T-helper 17 cell (primary cell): ENCODE measurements at places on chromosomes 1 and 21. TPM values are rescaled to one million over a fixed set of nuclear protein-coding genes. Genes with fewer than 3 reads are reported as not detected.

ECM1 gene
- 0.70 TPM for total RNA-seq

GRCh38 chr1:89739013-89739843 lies 81.6 kb upstream of the LRRC8D start:
- H3K27me3 ChIP-seq, result no peaks in the 10 kb centered on the region
- no peaks in the 10 kb centered on the region for H3K36me3 ChIP-seq
- peak overlapping the region; percentile 63 for H3K4me3 ChIP-seq
- peak overlapping the region; percentile 95 for H3K27ac ChIP-seq
- no peak for DNase-seq
- peaks cover 33% of the 10 kb centered on the region for H3K4me1 ChIP-seq

- H3K36me3 ChIP-seq, result no peaks in the 10 kb centered on the region
- H3K4me3 ChIP-seq, result no peak overlapping the region
These were observed 171.1 kb upstream of the LHX8 start for GRCh38 chr1:74963120-74963519.

GRCh38 chr1:61265665-61266064 lies 183.3 kb downstream of the NFIA start:
- DNase-seq, result no peak
- H3K27ac ChIP-seq, result no peak overlapping the region
- H3K4me3 ChIP-seq, result no peak overlapping the region
- peaks cover 4% of the 10 kb centered on the region for H3K27me3 ChIP-seq
- H3K4me1 ChIP-seq, result peaks cover 9% of the 10 kb centered on the region
- peaks cover 2% of the 10 kb centered on the region for H3K36me3 ChIP-seq

DNA sequence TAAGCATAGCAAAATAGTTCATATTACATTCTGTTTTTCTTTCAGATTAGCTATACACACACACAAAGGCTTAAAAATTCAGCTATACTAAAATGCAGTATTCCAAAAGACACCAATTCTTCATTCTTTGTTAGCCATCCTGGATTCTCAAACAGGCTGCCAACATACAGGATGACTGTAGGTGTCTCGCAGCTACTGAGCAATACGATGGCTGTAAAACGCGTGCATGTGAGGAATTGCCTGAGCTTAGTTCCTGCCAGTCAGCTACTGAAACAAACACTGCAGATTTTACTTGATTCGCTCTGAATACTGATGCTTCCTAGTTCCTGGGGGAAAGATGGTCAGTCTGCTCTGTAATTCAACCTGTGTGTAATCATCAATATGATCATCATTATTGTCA lies 24.7 kb upstream of the HMGN1 start:
- peaks cover 15% of the 10 kb centered on the region for H3K27me3 ChIP-seq
- no peaks in the 10 kb centered on the region for H3K4me1 ChIP-seq
- H3K4me3 ChIP-seq, result no peak overlapping the region
- H3K27ac ChIP-seq, result no peak overlapping the region

DNA sequence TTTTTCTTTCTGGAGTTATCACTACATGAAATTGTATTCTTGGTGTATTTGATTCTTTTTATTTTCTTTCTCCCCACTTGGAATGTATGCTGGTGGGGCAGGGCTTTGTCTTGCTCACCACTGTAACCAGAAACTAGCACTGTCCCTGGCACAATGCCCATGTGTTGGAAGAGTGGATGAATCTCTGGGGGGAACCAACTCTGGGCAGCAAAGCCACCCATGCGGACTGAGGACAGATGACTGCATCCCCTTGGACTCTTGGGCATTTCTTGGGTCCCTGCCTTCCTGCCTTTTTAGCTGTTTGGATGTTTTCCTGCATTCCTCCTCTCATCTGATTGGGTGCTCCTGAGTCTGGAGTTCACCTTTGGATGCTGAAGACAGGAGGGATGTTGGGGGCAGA lies 6.1 kb downstream of the CYP4B1 start:
- no peak overlapping the region for H3K27ac ChIP-seq
- DNase-seq, result no peak

DNA sequence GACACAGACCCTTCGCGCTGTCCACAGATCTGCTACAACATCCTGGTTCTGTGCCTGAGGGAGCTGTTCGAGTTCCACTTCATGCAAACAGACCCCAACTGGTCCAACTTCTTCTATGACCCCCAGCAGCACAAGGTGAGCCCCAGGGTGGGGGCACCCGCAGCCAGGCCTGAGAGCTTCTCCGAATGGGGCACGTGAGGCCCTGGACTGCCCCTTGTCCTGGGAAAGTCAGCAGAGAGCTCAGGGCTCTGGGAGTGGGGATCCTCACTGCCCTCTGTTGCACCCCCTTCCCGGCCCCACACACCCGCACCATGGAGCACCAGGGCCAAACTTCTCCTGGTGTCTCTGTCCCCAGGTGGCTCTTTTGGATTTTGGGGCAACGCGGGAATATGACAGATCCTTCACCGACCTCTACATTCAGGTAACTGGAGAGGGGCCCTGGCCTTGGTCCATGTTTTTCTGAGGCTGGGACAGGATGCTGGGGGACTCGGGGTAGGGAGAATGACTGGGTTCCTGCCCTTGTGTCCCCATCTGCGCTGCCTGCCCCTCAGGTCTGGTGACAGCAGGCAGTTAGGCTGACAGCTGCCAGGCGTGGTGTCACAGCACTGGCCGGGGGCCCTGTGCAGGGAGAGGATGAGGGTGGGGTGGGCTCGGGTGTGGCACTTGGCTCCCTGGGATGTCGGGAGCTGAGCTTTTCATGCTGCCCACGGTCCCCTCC lies 44.6 kb downstream of the COQ8A start:
- peaks cover 7% of the 10 kb centered on the region for H3K4me1 ChIP-seq
- no peak overlapping the region for H3K4me3 ChIP-seq
- H3K27ac ChIP-seq, result no peak overlapping the region
- peaks cover 9% of the 10 kb centered on the region for H3K36me3 ChIP-seq
- no peak for DNase-seq
- no peaks in the 10 kb centered on the region for H3K27me3 ChIP-seq
